ENCODE measurements at places on chromosomes 6 and 20. TPM values are rescaled to one million over a fixed set of nuclear protein-coding genes. Genes with fewer than 3 reads are reported as not detected.

GRCh38 chr6:41373627-41373918 lies 38.2 kb downstream of the NCR2 start:
- ATAC-seq: no peak

GRCh38 chr20:39195582-39196021 lies 233.5 kb downstream of the DHX35 start:
- no peak for ATAC-seq

- ATAC-seq: no peak
Measured at GRCh38 chr20:3042625-3043024, 797 bp upstream of the GNRH2 start.

GRCh38 chr6:158654498-158654897 lies 4.6 kb downstream of the SYTL3 start:
- ATAC-seq: no peak

DNA sequence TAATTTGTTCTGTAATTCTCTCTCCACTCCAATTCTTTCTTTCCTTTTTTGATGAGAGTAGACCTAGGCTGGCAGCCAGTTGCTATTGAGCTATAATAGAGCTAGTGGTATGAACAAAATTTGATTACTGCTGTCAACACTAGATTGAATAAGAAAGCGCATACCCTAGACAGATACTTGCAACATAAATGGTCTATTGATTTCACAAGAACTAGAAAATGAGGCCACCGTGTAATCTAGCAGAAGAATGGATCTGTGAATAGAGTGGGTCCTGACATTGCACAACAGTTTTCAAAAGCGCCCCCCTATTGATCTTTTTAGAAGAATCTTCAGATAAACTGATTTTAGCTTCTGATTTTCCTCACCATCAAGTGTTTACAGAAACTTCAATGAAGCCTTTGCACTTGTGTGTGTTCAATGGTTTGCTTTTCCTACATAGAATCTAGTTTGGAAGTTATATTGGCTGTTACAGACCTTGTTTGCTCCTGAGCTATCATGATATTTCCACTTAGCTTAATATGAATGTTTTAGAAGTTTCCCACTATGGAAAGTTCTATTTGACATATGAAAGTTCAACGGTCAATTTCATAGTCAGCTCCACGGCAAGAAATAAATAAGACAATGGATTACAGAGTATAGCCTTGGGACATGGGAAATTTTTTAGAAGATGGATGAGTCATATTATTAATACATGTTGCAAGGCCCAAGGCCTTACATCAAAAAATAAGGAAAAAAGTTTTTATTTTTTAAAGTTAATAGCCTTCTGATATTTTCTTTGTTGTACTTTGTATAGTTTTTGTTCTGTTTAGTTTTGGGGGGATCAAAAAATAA lies 55.6 kb downstream of the UTRN start:
- ATAC-seq: no peak

DNA sequence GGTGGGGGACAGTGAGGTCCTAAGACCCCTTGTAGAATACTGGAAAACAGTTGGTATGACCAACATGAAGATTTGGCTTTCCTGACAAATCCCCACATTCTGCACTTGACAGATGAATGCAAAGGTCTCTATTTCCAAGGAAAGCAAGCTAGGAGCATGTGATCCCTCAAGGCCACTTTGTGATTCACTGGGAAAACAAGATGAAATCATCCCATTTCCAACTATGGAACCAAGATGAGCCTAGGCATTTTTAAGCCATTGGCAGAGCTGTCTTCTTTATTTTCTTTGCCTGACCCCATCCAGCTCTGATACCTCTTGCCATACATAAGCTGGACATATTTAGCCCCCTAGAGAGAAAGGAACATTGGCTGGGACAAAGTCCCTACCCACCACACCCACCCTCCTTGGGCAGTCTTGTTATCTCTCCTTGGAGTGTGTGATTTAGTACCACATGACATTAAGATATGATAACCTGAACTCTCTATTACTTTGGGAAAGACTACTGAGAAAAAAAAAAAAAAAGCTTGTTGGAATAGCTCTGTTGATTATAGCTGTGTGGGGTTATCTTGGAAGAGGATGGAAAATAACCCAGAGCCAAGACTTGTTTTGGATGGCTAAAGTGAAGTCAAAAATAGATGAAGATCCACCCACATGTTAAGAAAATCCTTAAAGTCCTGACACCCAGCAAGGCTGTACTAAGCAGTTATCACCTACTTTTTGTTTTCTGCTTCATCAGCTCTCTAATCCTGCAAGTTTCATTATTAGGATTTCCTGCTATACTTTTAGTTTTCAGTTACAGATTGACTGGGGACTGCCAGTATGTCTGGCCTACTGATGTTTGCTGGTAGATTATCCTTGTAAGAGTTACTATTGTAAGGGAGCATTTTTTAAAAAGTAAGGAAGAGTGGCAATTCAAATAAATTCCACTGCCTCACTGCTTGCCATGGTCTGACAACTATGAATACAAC lies 90.1 kb upstream of the PREP start:
- ATAC-seq: peak; percentile 93

DNA sequence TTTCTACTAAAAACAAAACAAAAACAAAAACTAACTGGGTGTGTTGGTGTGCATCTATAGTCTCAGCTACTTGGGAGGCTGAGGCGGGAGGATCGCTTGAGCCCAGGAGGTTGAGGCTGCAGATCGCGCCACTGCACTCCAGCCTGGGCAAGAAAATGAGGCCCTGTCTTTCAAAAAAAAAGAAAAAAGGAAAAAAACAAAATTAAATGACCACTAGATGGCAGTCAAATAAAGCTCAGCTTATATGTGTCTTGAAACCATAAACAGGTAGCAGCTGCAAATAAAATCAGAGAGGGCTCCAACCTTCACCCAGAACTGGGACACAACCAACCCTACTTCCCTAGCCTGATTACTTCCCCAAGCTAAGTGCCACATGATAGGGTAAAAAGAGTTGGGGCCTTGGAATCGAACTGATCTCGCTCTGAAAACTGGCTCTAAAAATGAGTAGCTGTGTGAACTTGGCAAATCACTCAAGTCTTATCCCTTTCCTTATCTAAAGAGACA lies 67.1 kb upstream of the ADGRF4 start:
- ATAC-seq: peak; percentile 14

DNA sequence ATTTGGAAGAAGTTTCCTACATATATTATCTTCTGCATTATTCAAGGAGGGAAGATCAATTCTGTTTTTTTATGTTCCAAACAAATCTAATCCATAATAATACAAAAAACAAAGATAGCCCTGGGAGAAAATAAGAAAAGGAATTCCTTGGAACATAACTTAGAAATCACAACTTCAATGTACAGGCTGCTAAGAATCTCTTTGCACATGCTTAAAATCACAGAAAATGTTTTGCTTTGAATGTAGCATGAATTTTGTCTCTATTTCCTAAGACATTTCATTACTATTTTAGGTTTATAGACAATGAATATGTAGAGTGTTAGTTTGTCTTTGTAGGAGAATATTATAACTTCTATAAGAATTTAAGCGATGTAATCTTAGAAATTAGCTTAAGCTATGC lies 700.1 kb downstream of the RNF144B start:
- ATAC-seq: no peak

DNA sequence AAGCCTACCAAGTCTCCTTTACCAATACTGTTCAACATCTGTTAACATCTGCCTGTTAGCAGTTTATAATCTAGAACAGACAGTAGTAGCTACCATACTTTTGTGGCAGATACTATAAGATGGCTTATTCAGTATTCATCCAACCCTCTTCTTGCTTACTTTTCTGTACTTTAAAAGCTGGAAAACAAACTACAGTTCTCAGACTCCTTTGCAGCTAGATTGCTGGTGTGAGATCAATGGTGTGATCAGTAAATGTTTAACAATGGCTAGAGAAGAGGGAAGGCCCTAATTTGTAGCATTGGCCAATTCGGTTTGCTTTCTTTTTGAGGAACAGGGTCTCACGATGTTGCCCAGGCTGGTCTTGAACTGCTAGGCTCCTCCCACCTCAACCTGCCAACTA lies 3.5 kb upstream of the REV3L start:
- no peak for ATAC-seq

The GABRR2 gene
- 0.71 TPM for total RNA-seq

The CASS4 gene
- total RNA-seq: 5.1 TPM

All from activated T-helper 17 cell treated with anti-CD3 and anti-CD28 coated beads, Interleukin-2, amount 50 U/mL, for 72 hours (primary cell).